ENCODE measurements at places on chromosomes 4 and X.

DNA sequence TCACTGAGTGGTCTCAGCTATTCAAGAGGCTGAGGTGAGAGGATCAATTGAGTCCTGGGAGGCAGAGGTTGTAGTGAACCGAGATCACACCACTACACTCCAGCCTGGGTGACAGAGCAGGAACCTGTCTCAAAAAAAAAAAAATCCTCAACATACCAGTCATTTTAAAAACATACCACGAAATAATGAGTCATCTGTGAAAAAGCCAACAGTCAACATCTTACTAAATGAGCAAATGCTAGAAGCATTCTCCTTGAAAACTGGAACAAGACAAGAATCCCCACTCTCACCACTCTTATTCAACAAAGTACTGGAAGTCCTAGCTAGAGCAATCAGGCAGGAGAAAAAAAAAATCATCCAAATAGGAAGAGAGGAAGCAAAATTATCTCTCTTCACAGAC lies 104.0 kb upstream of the ARHGEF9 start:
- DNase-seq = no peak

DNA sequence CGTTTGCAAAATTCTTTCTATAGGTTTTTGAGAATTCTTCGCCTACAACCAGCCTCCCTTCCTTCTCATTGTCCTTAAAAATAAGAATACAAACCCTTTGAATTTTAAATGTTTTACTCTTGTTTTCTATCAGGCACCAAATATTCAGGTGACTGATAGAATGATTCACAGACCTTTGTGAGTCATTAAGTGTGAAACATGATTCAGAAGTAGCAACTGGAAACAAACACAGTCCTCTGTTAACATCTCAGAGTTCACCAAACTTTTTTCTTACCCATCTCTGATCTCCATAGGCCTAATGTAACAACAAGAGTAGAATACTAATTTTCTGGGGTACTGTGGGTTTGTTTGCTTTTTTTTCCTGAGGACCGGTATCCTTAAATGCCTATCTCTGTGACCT lies 63.4 kb upstream of the MAB21L2 start:
- DNase-seq = no peak

DNA sequence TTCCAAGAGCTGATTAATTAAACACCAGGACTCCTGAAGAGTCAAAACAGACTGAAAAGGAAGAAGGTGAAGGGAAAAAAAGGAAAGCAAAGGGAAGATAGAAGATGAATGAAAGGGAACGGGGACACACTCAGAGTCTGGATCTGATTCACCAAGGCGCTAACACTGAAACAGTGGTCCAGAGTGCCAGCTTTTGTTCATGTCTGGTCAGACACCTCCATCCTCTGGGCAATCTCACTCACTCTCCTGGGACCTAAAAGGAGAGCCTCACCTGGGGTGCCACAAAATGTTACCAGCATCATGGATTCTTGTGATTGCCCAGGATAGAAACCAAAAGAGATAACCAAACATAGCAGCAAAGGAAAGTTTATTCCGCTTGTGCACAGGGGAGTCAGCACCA lies 120.3 kb upstream of the AFF2 start:
- no peak for DNase-seq

GRCh38 chr4:77826275-77826674 lies 7.1 kb upstream of the CNOT6L start:
- DNase-seq = no peak

- no peak for DNase-seq
These were observed 4.0 kb downstream of the NUDT10 start for GRCh38 chrX:51336584-51336983.

- DNase-seq = no peak
These were observed 37.5 kb downstream of the KDR start for GRCh38 chr4:55087913-55088260.

- no peak for DNase-seq
These were observed 14.8 kb downstream of the ARHGEF6 start for GRCh38 chrX:136765821-136766356.

GRCh38 chrX:153963546-153963945 lies 8.1 kb downstream of the HCFC1 start:
- DNase-seq = no peak

DNA sequence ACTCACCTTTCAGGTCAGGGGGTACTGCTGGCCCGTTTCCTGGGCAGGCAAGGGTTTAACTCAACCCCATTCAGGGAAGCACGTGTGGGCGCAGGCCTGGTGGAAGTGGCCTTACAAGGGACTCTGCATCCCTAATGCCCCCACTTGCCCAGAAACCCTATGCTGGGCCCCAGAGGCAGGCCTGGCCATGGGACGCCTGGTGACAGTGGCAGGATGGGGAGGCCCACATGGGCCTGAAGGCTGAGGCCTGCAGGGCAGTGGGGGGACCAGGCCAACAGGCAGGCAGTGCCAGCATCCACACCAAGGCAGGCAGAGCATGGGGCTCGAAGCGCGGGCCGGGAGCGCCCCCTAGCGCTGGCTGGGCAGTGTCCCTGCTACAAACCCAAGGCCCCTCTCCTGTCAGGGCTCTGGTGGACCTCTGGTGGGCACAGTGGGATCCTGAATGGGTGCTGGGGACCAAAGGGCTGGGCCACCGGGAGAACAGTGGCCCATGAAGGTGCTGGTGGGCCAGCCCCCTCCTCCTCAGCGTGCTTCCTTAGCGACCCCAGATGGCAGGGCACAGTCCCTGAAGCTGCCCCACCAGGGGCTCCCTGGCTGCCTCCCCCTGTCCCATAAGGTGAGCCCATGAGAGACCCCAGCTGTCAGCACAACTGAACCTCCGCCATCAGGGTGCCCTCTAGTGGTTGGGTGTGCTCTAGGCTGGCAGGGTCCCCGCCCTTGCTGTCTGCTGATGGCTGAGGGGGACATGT lies 16.8 kb downstream of the FGFR3 start:
- no peak for DNase-seq

DNA sequence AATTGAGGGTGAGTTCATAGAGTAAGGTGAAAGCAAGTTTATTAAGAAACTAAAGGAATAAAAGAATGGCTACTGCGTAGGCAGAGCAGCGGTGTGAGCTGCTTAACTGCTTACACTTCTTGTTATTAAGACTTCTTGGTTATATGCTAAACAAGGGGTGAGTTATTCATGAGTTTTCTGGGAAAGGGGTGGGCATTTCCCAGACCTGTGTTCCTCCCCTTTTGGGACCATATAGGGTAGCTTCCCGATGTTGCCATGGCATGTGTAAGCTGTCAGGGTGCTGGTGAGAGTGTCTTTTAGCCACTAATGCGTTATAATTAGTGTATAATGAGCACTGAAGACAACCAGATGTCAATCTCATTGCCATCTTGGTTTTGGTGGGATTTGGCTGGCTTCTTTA lies 126.5 kb downstream of the ARSF start:
- DNase-seq = no peak

GRCh38 chrX:57368158-57368557 lies 81.7 kb downstream of the FAAH2 start:
- DNase-seq = no peak

DNA sequence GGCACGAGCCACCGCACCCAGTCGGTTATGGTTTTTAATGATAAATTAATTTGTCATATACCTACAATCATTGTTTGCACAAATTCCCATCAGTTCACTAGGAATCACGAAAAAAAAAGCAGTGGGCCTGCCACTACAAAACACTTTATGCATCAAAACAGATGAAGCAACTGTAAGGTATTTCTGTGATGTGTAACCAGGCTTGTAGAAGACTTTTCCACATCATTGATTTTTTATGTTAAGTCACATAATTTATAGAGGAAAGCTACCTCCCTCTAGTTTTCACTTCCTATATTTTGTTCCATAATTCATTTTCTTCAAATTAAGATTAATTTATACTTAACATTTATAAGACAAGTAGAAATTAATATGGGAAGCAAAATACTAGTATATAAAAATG lies 6.7 kb upstream of the FAM200B start:
- no peak for DNase-seq

DNA sequence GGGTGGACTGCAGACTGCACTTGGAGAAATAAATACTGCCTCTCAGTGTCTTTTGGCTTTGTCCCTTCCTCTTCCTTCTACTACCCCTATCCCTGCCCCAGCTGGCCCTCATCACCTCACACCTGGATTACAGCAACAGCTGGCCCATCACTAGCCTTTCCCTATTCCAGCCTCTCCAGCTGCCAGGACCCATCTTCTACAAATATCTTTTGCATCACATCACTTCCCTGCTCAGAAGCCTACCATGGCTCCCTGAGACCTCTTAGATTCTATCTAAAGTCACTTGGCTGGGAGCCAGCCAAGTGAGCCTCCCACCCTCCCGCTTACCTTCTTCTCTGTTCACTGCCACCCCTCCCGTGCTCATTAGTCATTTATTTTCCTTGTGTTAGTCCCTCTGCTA lies 66.8 kb downstream of the TSC22D3 start:
- DNase-seq = no peak

DNA sequence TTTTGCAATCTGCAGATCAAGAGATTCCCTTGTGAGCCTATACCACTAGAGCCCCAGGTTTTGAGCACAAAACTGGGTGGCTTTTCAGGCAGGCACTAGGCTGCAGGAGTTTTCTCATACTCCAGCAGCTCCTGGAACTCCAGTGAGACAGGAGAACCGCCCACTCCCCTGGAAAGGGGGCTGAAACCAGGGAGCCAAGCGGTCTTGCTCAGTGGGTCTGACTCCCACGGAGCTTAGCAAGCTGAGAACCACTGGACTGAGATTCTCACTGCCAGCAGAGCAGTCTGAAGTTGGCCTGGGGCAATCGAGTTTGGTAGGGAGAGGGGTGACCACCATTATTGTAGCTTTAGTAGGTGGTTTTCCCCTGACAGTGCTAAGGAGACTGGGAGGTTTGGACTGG lies 313.8 kb upstream of the TEX13C start:
- no peak for DNase-seq

GRCh38 chr4:105462576-105462975 lies 11.3 kb downstream of the PPA2 start:
- no peak for DNase-seq

- DNase-seq = no peak
These were observed 106.0 kb downstream of the TMEM144 start for GRCh38 chr4:158316264-158316663.

GRCh38 chr4:41969671-41970070 lies 11.9 kb upstream of the DCAF4L1 start:
- no peak for DNase-seq

- no peak for DNase-seq
These were observed 53.3 kb downstream of the WFS1 start for GRCh38 chr4:6322761-6323566.

DNA sequence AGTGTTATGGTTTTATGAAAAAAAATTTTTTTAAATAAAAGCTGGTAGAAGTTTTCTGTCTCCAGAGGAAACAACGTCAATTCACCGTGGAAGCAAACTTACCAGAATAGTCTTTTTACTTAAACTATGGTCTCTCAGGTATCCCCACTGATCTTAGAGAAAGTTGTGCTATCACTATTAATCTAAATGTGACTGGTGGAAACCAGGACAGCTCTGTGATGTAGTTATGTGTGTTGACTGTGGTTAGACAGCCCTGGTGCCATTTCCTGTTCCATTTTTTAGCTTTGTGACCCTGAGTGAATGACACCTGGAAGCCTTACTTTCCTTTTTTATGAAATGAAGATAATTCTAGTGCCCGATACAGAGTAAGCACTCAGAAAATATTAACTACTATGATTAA lies 111.8 kb upstream of the HUWE1 start:
- no peak for DNase-seq

- DNase-seq = no peak
These were observed 170.7 kb downstream of the SLIT2 start for GRCh38 chr4:20422398-20422797.

DNA sequence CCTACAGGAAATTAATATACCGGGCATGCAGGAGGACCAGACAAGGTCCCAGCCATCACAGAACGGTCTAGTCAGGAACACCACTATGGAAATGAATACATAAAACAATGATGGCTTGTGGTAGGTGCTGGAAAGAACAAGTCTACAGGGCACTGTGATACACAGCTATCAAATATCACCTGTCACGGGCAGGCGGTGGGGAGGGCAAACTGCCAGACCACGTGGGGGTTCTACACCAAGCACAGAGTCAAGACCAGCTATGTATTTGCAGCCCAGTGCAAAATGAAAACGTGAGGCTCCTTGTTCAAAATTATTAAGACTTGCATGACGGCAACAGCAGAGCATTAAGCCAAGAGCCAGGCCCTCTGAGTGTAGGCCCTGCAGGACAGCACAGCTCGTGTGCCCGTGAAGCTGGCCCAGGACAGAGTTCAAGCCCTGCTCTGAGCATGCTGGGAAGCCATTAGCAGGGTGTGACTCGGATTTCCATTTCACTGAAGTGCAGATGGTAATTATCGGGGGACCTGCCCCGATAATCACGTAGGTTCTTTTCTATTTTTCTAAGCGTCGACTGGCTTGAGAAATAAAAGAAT lies 83.6 kb downstream of the JAKMIP1 start:
- DNase-seq = no peak

GRCh38 chrX:9378980-9379696 lies 85.7 kb upstream of the TBL1X start:
- DNase-seq = no peak

- no peak for DNase-seq
These were observed 3.8 kb downstream of the TCEAL9 start for GRCh38 chrX:103360092-103360491.

DNA sequence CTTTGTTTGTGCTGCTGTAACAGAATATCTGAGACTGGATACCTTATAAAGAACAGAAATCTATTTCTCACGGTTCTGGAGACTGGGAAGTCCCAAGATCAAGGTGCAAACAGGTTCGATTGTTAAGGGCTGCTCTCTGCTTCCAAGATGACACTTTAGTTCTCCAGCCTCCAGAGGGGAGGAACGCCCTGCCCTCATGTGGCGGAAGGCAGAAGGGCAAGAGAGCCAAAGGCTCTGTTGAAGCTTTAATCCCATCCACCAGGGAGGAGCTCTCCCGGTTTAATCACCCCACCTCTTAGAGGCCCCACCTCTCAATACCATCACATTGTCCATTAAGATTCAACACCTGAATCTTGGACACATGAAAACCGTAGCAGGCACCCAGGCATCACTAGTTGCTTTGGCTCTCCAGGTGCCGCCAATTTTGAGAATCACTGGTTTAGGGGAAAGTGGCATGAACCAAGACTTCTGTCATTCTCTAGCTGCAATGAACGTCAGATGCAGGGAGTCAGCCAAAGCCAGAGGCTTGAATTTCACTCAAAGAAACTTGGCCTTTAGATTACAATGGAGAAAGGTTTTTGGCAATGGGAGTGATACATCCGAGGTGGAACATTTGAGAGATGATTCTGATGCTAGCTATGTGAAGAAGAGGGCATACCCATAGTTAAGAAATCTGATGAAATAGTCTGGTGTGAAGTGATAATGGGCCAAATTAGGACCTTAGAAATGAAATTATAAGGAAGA lies 15.7 kb downstream of the FHL1 start:
- DNase-seq = no peak

DNA sequence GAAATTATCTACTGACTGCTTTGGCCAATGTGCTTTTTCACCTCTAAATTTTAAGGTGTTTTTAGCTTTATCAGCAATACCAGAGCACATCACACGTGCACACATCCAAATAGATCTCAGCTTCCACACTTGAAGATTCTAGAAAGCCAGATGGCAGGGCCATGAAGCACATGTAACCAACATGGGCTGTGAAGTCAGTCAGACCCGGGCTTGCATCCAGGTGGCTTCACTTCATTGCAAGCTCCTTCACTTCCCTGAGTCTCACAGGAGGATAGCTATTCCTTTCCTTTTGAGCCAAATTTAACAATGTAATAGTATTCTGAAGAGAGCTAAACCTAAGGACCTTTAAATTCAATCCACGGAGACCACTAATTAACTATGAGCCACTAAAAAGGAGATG lies 86.5 kb downstream of the SH3RF1 start:
- DNase-seq = no peak

GRCh38 chr4:20391912-20392311 lies 140.2 kb downstream of the SLIT2 start:
- no peak for DNase-seq

GRCh38 chrX:14496674-14497073 lies 32.7 kb upstream of the GLRA2 start:
- no peak for DNase-seq
